ENCODE measurements at places on chromosomes 5 and 9.

DNA sequence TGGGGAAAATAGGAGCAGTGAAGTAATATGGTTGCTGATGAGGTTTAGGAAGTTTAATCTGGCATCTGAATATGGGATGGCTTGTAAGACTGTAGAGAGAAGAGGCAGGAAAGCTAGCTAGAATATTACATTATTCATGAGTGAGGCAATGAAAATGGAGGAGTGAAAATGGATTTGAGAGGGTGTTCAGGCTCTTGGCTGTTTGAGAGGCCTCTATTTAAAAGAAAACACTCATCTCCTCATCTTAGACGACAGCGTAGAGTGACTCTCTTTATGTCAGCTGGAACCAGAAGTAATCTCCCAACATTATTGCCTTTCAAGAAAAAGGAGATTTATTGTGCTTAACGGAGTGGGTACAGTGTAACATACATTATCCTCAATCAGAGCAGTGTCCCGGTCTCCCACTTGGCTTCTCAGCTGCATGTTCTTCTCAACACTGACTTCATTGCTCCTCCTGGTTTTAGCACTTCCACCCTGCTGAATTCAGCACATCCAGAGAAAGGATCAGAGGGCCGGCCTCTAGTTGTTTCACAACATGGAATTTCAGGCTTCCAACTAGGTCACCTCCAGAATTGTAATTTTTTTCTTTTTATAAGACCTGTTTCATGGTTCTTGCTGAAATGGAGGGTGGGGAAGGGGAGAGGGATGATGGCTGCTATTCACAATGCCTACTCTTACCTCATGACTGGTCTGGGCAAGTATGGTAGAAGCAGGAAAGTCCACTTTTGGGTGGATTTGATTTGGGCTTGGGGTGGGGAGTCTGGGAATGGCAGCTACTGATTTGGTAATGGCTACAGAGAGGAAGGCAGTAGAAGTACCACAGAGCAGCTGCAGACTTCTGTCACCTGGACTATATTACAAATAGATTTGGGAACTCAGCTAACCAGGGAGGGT is 52.9 kb upstream of the KIAA1958 start:
- DNase-seq: no peak

DNA sequence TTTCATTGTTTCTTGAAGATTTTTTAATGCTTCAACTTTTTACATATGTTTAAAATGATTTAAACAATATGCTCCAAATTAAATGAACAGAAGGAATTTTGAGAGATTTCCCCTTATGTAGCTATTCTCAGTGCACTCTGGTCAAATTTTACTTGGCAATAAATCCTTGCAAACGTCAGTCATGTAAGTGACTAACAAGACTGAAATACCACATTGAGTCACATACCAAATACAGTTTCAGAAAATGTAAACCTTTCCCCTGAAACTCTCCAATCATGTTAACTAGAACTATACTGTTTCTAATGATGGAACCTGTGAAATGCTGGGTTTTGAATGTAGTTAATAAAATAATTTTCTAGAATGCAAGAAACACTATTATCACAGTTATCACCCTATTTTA is 29.6 kb downstream of the SAR1B start:
- no peak for DNase-seq

DNA sequence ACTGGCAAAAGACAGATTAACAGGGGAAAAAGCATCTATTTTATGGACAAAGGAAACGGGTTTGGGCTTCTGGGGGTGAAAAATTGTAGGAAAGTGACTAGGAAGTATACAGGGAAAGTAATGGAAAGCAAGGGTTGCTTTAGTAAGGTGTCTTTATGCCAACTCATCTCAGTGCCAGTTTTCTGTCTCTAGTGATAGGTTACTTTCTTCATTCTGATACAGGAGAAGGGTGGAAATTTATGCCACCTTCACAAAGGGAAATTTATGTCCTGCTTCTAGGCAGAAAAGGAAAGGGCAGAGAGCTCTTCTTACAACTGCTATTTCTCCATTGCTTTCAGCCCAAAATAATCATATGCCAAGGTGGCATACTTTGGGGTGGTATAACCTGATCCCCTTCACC is 20.1 kb upstream of the ERMP1 start:
- DNase-seq: no peak

DNA sequence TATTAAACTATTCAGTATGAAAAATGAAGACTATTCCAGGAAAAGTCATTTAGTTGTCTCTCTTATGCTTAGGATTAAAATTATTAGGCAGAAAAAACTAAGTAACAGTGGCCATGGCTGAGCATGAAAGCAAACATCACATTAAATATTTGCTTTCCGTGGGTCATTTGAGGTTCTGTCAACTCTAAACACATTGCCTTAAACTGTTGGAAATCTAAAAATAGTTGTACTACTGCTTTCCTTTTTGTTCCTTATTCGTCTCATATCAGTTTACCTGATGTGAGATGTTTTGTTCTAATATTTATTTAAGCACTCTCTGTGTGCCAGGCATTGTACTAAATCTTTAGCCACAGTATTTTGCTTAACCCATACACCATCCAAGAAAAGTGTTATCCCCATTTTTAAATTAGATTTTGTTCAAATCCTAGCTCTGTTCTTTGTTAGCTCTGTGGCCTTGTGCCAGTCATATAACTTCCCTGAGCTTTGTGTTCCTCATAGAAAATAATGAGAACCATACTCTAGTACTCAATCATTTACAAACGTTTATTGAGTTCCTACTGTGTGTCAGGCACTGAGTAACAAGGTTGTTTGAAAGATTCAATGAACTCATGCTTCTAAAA is 18.7 kb upstream of the ZNF608 start:
- no peak for DNase-seq

DNA sequence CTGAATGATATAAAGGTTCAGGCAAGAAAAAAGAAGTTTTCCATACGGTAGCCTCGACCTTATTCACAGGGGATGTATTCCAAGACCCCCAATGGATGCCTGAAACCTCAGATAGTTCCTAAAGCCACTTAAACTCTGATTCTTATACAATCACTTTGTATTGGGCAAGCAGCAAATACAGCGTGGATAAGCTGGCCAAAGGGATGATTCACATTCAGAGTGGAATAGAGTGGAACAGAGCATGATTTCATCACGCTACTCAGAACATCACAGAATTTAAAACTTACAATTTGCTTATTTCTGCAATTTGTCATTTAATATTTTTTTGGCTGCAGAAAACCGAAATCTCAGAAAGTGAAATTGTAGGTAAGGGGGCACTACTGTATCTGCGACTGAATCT is 40.5 kb upstream of the CDH18 start:
- no peak for DNase-seq

- no peak for DNase-seq
Measured at GRCh38 chr5:96741891-96742309, 65.8 kb downstream of the ERAP1 start.

Measured in CD4-positive, alpha-beta T cell treated with Interleukin-2 at 100 ng/mL for 4 hours (primary cell).